ENCODE measurements at places on chromosomes 7 and 10.

DNA sequence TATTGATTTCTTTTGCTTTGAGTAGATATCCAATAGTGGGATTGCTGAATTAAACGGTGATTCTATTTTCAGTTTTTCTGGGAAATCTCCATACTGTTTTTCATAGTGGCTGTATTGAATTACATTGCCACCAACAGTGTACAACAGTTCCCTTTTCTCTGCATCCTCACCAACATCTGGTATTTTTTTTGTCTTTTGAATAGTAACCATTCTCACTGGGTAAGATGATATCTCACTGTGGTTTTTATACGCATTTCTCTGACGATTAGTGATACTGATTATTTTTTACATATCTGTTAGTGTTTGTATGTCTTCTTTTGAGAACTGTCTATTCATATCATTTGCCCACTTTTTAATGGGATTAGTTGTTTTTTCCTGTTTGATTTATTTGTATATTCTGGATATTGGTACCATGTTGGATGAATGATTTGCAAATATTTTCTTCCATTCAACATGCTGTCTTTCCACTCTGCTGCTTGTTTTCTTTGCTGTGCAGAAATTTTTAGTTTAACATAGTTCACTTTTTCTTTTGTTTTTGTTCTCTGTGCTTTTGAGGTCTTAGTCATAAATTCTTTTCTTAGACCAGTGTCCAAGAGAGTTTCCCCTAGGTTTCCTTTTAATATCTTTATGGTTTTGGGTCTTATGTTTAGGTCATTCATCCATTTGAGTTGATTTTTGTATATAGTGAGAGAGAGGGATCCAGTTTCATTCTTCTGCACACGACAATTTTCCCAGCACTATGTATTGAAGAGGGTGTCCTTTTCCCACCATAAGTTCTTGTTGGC, 584.7 kb downstream of the PHTF2 start:
- no peak for DNase-seq

DNA sequence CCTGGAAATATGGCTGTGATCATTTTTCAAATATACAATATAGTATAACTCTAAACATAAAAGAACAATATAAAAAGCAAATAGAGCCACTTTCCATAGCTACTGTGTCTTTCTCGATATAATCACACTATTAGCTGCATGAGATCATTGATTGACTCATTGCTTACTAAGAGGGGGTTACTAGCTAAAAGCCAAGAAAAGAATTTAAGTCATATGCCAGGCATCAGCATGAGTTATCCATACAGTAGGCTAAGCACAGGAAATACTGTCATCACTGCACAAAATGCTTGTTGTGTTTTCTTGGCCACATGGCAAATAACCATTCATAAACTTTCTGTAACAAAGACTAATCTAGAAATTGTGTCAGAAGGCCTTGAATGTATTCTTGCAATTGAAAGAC, 18.8 kb upstream of the ABCB5 start:
- no peak for DNase-seq

DNA sequence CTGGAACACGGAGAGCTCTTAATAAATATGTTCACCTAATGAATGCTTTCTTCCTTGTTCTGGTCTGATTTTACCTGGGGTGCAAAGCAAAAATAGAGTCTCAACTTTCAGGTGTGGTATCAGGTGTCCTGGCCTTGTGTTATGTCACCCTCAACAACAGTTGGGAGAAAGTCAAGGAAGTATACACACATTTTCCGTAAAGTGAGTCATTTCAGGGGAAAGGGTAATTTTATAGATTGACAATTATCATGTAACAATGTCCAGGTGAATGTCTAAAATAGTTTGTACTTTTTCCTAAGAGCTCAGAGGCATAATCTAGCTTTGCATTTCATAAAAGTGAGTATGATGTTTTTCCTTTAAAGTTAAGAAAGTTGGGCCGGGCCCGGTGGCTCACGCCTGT, 287.4 kb downstream of the SKIDA1 start:
- DNase-seq, result no peak

DNA sequence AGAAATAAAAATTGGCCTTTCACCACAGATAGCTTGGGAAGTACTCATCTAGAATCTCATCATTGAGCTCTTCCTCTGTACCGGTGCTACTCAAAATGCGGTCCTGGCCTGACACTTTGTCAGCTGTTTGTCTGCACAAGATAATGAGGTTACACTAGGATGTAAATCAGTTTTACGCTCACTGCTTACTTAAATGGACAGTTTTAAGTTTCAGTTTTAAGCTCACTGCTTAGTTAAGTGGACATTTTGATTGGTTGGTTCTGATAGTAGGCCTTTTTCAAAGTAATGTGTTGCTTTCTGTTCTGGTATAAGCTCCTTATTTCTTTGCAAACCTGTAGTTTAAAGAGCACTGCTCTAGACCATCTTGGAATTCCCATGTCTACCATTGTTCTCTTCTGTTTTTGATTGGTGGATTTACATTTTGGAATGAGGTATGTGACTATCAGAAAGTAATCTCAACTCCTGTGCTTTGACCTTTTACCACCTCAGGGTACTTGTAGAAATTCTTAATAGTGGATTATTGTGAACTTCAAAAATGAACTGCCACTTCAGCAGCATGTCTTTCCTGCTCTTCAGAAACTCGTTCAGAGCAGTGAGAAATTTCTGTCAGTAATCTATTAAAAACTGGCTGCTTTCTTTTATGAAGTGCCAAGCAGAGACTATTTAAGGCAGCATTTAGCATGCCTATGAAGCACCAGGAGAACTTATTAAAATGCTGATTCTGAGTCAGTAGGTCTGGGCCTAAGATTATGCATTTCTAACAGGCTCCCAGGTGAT, 55.0 kb downstream of the C1GALT1 start:
- DNase-seq, result no peak

GRCh38 chr10:132139526-132139925, 47.2 kb upstream of the DPYSL4 start:
- no peak for DNase-seq

DNA sequence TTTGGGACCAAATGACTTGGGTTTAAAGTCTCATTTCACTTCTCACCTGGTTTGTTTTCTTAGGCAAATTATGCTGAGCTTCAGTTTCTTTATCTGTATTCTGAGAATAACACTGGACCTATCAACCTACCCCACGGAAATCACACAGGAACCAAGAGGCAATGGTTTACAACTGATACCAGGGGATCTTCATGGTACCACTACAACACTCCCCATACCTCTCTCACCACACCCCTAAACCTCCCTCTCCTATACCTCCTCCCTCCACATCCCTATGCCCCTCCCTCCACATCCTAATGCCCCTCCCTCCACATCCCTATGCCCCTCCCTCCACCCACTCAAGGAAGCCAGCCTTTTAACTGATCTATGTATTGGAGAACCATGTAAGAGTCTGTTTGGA, 9.9 kb downstream of the FAM204A start:
- DNase-seq, result no peak

- no peak for DNase-seq
Observed at GRCh38 chr10:70901276-70901878, 13.0 kb upstream of the PCBD1 start.

GRCh38 chr7:39883812-39884390, 66.2 kb upstream of the CDK13 start:
- DNase-seq, result no peak

DNA sequence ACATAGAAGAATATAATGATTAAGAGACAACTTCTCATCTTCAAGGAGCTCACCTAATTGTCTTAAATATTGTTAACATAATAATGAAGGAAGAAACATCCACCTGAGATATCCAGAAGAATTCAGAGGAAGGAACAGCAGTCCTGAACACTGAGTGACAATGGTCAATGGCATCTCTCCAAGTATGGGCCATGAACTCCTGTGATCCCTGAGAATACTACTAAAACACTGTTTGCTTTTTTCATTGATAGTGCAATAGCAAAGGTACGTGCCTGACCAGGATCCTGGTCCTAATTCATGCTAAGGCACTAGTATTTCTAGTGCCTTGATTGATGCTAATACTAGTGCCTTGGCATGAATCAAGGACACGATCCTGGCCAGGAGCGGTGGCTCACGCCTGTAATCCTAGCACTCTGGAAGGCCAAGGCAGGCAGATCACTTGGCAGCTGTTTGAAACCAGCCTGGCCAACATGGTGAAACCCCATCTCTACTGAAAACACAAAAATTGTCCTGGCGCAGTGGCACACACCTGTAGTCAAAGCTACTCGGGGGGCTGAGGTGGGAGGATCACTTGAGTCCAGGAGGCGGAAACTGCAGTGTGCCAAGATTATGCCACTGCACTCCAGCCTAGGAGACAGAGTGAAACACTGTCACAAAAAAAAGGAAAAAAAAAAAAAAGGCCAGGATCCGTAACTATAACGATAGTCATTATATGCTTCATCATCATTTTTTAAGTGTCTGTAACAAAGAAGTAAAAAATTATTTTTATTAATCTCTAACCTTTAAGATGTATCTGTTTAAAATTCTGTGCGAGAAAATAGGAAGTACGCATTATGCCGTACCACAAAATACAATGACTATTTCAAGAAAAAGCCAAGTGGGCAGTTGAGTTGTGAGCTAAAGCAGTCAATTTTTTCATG, 49.1 kb downstream of the SRPK2 start:
- DNase-seq, result no peak

DNA sequence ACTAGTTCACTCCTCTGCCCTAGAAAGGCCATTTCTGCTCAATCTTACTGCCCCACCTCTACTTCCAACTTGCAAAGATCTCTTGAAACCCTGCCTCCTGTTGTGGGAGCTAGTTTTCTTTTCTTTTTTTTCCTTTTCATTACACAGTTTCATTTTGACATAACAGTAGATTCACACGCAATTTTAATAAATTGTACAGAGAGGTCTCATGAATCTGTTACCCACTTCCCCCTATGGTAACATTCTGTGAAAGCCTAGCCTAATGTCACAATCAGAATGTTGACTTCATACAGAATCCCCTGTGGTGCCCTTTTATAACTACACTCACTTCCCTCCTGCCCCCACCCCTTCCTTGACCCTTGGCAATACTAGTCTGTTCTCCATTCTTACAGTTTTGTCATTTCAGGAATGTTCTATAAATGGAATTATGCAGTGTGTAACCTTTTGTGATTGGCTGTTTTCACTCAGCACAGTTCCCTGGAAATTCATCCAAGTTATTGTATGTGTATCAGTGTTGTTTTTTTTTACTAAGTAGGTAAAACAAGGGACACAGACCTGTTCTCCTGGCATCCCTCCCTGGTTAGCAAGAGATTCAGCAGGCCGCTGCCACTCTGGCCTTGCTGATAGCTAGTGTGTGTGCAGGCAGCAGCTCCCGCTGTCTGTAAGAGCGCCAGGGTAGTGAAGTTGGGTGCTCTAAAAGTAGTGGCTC, 21.5 kb downstream of the CHST3 start:
- no peak for DNase-seq

DNA sequence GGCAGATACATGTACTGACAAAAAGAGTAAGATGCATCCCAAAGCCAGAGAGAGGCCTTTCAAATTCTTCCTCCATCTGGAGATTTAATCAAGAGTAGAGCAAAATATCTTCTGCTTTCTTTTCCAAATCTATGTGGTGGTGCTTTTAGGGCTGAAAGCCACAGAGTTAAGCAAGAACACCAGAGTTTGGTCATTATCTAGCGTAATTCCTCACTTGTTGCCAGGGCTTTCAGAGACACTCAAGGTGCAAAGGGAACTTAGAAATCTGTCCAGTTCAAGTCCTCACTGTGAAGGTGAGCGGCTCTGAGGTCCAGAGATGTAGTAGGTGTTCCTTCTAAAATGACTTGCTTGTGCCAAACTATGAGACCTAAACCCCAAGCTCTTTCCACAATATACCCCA, 10.9 kb upstream of the NFE2L3 start:
- DNase-seq, result no peak

All from H9 (cell line).